ENCODE measurements at places on chromosomes 16 and 17.

- no peak for DNase-seq
Observed at GRCh38 chr16:24346734-24347133, 90.6 kb downstream of the CACNG3 start.

- no peak for DNase-seq
Observed at GRCh38 chr16:85360323-85361277, 248.3 kb upstream of the CIBAR2 start.

DNA sequence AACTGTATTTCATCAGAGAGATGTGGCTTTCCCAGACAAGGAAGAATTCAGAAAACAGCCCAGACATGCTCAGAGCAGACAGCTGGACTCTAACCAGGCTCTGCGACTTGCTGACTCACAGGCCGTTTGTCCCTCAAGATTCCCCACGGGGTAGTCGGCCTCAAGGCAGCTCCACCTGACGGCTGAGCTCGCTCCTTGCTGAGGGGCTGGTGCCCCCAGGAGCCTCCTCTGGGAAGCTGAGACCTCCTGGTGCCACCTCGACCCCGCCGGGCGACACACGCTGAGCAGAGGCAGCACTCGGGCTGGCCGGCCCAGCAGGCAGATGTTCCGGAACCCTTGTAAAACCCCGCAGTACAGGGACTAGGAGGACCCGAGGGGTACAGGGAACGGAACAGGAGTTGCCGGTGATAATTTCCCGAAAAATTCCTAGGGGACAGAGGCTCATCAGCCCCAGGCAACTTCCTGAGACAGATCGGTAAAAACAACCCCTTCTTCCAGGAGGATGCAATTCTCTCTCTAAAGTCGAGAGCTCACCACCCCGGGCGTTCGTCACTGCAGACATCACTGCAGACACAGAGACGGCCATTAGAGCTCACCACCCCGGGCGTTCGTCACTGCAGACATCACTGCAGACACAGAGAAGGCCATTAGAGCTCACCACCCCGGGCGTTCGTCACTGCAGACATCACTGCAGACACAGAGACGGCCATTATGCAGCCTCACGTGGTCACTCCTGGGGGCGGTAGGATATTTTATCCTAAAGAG is 19.9 kb downstream of the RPH3AL start:
- DNase-seq, result no peak

DNA sequence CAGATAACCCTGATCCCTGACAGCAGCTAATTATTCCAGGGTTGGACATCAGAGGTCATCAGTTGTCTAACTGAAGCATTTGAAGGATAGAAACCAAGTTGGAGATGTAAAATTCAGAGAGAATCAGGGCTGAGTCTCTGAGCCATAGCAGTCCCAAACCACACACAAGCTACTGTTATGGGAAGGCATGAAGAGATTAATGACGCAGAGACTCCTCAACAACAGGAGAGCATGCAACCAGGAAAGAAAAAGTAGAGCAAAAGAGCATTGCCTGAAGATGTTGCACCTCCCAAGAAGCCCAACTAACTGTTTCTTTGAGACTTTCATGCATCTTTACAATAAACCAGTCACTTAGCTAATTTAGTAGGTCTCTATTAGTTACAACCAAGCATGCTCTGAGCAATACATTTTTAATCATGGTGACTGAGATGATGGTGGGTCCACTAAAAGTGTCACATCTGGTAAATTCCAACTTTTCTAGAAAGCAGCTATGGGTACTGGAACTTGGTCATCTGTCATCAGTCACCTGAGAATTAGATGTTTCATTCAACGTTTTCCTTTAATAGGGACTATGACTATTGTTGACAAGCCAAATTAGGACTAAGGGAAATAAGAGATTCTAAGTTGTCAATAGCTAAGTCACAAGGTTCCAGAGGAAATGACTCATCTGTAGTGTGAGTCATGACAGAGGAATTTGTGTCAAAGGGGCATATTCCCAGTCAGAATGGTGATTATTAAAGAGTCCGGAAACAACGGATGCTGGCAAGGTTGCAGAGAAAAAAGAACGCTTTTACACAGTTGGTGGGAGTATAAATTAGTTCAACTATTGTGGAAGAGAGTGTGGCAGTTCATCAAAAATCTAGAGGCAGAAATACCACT is 239.8 kb downstream of the CHD9NB start:
- no peak for DNase-seq

- DNase-seq, result no peak
Observed at GRCh38 chr16:85471469-85472431, 141.4 kb upstream of the GSE1 start.

DNA sequence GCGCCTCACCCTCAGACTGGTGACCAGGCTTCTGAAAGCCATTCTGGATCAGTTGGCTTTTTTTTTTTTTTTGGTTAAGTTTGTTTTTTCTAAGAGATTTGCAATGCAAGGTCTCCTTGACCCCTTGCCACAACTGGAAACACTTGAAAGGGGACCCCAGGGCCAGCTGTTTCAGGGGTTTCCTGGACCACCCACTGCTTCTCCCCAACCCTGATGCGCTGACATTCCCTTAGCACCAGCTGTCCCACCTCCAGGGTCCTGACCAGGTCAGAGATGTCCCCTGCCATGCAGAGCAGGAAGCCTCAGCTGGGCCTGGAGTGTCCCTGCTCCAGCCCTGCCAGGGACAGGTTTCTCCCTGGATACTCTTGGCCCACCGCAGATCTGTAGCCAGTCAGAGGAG is 8.1 kb upstream of the MRPL58 start:
- DNase-seq, result no peak

GRCh38 chr17:32805029-32805976 is 71.6 kb downstream of the MYO1D start:
- no peak for DNase-seq

DNA sequence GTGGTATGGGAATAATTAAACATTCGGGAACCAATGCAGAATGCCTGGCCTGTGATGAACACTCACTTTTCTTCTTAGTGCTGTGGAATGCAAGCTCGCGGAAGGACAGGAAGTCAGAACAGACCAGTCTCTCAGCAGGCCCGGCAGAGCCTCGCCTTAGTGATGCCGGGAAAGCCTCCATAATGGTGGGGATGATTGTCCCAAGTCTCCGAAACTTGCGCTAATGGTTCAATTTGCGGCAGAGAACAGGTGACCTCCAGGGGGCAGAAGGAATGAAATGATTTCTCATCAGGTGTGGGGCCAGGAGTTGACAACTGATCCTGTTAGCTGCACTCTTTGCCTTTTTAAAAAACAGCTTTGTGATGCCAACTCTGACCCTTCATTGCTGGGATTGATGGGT is 170.6 kb downstream of the GSG1L start:
- DNase-seq, result no peak

DNA sequence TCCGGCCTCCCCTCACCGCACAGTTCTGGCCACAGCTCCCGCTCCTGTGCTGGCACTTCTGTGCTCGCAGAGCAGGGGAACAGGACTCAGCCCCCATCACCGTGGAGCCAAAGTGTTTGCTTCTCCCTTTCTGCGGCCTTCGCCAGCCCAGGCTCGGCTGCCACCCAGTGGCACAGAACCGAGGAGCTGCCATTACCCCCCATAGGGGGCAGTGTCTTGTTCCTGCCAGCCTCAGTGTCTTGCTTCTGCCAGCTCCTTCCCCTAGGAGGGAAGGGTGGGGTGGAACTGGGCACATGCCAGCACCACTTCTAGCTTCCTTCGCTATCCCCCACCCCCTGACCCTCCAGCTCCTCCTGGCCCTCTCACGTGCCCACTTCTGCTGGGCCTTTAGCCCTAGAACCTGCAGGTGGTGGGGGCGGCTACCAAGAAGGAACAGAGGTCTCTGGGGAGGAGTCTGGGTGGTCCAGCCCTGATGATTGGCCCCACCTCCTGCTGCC is 645 bp upstream of the ELMO3 start:
- no peak for DNase-seq

GRCh38 chr16:2250652-2251295 is 613 bp downstream of the ECI1 start:
- DNase-seq, result no peak

GRCh38 chr16:72482695-72483094 is 310.7 kb upstream of the PMFBP1 start:
- DNase-seq, result no peak

DNA sequence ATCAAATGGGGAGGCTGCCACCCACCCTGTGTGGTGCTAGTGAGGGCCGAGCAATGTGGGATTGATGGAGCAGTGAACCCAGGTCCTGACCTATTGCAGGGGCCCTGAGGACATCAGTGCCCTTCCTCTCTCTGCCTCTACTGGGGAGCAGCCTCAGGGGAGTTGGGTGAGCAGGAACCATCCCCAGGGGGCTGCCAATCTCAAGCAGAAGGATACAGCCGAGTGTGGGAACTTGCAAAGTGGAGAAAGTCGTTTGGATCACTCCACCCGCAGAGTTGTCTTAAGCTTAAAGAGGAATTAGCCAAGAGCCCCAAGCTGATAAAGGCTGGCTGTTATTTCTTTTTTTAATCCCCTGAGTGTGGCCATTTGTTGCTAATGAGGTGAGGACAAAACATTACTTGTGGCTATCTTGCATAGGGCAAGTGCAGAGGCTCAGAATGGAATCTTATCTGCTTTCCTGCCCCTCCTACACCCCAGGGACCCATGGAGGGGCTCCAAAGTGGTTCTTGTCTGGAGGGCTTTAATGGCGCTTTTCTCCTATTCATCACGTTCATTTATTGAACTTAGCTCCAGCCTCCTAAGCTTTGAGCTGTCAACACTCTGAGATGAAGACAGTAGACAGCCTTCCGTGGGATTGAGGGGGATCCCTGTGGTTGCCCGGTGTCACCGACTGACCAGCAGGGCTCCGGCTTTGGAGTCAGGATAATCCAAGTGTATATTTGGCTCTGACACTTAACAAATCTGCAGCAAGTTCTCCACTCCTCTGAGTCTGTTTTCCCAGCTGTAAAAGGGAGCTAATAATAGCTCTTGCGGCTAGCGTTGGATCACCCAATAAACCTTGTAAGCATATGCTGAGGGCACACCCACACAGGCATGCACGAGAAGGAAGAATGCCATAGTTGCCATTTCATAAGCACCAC is 45.1 kb downstream of the MYH11 start:
- no peak for DNase-seq

DNA sequence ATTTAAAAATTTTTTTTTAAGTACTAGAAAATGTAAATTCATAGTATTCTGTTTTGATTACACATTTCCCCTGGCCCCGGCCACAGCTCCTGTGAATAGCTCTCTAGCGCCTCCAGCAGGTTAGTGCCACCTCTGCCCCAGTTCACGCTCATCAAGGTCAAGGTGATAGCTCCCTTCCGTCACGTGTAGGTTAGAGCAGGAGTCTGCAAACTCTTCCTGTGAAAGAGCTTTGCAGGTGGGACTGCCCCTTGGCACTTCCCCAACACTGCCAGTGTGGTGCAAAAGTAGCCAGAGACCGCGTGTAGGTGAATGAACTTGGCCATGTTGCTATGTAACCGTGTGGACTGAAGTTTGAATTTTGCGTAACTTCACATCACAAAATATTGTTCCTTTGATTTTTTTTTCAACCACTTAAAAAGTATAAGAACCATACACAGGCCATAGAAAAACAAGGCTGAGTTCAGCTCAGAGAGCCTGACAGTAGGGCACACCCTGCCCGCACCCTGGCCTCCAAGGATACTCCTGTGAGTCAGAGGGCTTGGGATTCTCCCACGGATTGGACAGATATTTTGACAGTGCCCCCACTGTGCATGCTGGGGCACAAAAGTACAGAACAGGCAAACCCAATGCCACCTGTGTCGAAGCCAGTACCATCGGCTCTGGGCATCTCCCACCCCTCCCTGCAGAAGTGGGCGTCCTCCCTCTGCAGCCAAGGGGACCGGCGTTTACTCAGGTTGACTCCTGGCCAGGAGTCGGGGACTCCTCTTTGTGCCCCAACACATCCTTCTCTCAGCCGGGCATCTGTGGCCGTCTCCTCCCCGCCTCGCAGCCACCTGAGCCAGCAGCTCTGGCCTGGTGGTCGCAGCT is 92.0 kb upstream of the CHMP6 start:
- DNase-seq, result peak; percentile 43

DNA sequence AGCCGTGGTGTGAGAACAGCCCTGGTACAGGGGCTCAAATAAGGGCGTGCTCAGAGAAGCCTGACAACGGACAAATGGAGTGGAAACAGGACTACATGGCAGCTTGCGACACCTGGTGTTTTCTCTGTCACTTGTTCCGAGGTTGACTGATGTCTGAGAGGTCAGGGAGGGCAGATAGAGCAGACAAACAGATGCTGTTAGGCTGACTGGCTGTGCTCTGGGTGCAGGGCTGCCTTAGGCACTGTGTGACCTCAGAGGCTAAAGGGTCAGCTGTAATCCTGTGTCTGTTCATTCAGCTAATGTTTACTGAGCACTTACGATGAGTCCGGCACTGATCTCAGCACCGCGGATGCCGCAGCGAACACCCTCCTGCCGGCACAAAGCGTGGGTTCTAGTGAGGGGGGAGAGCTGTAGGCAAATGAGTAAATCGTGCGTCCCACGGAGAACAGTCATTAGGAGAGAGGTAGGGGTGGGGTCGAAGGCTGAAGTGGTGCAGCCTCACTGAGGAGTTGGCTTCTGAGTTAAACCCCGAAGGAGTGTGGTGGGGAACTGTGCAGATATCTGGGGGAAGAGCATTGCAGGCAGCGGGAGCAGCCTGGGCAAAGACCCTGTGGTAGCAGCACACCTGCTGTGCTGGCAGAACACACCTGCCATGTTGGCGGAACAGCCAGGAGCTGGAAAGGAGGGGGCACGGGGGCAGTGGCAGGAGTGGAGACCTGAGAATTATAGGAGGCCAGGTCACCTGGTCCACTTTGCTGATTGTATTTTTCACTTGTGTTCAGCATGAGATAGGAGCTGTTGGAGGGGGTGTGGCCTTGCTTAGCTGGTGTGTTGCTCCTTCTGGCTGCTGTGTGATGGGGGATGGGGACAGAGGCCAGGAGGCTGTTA is 35.0 kb downstream of the GPT2 start:
- DNase-seq, result no peak

DNA sequence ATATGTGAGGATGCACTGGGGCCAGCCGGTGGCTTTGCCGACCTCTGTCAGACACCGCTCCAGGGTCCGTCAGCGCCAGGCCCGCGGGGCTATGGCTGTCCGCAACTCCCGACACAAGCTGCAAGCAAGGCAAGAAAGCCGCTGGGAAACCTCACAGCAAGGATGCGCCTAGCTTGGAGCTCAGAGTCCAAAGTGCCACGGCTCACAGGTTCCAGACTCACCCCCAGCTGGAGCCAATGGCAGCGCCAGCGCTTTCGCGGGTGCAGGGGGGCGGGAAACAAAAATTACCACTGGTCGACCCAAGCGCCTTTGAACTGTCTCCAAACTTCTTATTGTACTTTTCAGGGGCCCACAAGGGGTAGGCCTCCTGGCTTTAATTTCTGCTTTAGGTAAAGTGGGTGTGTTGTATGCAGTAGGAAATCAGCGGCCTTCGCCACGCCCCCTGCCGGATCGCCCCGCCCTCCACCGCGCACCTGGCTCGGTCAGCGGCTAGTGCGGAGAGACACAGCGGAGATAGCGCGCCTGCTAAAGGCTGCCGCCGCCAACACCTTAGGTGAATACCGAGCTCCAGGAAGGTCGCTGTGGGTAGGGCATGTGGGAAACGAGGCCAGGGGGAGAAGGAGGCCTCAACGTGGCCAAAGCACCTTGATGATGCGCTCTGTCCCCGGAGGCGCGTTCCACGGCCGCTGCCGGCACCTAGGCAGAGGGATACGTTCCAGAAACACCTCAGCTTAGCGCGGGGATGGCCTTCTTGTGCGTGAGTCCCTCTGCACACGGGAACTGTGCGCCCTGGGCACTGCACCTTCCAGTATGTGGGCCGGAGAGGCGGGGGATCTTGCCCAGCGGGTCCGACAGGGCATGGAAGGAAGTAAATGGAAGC is 61.0 kb upstream of the RBL2 start:
- peak; percentile 73 for DNase-seq
